ENCODE measurements at places on chromosomes 2 and 18.

DNA sequence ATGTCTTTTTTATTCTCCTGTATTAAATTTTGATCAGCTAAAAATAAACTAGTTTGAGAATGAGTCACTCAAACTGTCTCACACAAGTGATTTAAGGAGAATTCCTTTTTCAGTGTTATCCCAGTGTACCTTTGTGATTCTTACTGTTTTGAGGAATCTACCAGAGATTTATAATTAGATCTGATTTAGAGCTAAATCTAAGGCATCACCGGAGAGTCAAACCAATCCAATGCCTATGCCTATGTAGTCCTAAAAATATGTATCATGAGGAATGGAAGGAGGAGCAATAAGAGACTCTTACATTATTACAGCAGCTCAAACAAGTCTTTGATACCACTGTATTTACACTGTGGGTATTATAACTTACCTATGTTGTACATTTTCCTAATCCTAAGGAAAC lies 63.4 kb upstream of the CYP20A1 start:
- DNase-seq = no peak

DNA sequence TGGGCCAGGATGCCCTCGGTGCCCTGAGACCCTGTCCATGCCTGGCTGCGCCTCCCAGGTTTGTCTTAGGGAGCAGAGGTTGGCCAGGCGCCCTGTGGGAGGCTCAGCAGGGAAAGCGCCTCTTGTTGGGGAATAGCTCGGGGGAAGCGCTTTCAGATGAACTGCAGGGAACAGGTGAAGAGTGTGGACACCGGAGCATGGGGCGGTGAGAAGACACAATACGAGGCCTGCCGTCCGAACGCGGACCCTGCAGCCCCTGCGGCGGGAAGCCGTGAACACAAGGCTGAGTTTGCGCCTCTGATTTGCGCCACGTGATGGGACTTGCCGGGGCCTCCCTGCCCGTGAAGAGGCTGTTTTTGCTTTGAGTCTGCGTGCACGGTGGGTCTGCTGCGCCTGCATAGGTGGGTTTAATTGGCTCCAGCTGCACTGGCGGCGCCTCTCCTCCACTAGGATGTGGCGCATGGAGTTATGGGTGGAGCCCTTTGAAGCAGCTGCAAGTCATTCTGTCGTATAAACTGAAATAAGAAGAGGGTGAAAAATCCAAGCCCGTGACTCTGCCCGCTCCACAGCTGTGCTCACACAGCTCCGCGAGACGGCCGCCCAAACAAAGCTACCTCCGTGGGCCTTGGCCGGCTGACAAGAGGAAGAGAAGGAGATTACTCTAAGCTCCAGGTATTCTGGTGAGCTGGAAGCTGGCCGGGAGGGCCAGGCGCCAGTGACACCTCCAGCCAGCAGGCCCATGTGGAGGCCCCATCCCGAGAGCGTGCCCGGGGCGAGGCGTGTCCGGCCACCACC lies 103.5 kb upstream of the CTDP1 start:
- DNase-seq = no peak

- DNase-seq = no peak
These were observed 215.3 kb downstream of the ANAPC1 start for GRCh38 chr2:111668741-111669140.

GRCh38 chr2:240200230-240201051 lies 60.0 kb upstream of the OTOS start:
- DNase-seq = no peak

Data from CD4-positive, alpha-beta T cell treated with Interleukin-2 at 100 ng/mL for 4 hours (primary cell).